ENCODE measurements at places on chromosomes 13 and 19.

DNA sequence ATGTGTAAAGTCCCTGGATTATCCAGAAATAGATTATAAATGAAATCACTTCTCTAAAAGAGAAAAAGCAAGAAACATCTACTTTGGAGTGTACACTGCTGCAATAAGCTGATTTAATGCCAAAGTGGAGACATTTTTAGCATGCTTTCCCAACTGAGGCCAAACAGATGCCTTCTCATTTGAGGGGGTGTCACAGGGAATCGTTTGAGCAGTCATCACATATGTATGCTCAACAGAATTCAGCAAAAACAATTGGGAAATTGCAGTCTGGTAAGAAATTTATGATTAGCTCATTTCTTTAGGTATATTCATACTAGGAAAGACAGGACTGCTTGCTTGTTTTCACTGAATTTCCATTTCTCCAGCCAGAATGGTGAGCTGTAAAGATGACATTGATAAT is 27.3 kb upstream of the TPP2 start:
- DNase-seq, result no peak

DNA sequence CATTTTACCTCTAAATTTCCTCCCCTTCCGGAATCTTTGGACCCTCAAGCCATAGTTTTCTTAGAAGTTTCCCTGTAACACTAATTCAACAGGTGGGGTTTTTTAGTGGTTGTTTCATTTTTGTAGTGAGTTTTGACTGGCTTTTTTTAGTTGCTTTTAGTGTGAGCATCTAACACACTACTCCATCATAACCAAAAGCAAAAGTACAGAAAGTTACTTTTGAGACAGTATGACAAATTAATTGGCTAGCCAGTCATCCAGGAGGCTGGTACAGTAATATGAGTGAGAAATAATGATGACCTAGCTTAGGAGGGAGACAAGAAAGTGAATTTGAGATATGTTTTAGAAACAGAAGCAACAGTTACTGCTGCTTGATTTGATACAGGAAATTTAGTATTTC is 71.5 kb downstream of the DNAJC15 start:
- DNase-seq, result no peak

DNA sequence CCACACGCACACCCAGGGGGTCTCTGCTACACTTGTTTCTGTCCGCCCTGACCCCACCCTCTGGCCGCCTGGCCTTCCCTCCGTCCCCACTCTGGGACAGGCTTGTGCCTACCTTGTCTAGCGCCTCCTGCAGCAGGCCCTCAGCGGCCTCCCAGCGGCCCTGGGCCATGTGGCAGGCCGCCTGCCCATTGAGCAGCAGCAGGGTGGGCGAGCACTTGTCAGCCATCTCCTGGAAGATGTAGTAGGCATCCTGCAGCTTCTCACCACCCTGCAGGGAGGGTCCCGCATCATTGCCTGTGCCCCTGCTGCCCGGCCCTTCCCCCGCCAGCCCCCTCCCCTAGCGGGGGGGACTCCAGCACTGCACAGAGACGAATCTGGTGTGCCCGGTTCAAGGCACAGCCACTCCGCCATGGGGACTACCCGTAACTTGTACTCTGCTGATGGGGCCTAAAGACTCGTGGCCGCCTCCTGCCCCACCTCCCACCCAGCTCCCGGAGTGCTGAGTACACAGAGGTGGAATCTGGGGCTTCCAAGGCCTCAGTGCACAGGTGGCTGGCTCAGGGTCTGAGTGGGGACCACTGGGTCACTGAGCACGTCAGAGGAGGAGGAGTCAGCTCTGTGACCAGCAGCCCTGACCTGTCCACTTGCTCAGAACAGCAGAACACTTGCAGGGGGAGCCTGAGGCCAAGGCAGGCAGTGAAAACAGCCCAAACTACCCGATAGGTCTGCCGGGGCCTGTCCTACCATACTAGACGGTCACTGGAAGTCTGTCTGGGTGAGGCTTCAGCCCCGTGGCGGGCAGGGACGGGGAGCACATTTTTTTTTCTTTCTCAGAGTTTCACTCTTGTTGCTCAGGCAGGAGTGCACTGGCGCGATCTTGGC is 7.4 kb upstream of the CERS1 start:
- no peak for DNase-seq

GRCh38 chr19:15317392-15318071 is 14.8 kb downstream of the BRD4 start:
- DNase-seq, result no peak
